Stimulated activated CD4-positive, alpha-beta T cell treated with anti-CD3 and anti-CD28 coated beads, Interleukin-4, amount 100 ng/mL, for 4 hours (primary cell): ENCODE measurements at places on chromosomes 6 and 20.

GRCh38 chr6:92777146-92777740 lies 642.1 kb downstream of the EPHA7 start:
- no peak for DNase-seq

- no peak for DNase-seq
These were observed 30.9 kb upstream of the TGM6 start for GRCh38 chr20:2349801-2350200.

DNA sequence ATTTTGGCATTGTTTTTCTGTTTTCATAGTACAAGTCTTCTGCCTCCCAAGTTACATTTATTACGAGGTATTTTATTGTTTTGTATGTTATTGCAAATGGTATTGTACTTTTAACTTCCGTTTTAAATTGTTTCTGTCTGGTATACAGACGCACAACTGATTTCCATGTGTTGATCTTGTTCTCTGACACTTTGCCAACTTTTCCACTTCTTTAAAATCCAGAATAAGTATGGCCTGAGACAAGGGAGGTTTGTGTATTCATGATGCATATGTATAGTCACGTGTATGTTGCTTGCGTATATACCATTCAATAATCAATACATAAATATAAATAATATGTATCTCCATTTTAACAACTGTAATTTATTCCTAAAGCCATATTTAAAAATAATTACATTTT lies 41.2 kb downstream of the THBS2 start:
- no peak for DNase-seq

GRCh38 chr6:33996120-33996475 lies 149.8 kb downstream of the GRM4 start:
- no peak for DNase-seq

DNA sequence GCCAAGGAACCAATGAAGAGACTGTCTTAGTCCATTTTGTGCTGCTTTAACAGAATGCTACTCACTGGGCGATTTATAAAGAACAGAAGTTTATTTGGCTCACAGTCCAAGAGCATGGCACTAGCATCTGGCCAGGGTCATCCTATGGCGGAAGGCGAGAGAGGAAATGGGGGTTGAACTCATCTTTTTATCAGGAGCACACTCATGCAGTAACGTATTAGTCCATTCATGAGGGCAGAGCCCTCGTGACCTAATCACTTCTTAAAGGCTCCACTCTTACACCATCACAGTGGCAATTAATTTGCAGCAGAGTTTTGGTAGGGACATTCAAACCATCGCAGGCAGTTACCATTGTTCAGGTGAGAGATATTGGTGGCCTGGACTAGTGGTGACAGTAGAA lies 8.5 kb downstream of the ARFGEF2 start:
- DNase-seq = no peak
